Hair follicle dermal papilla cell (primary cell): ENCODE measurements at places on chromosomes 7 and 10. TPM values are rescaled to one million over a fixed set of nuclear protein-coding genes. Genes with fewer than 3 reads are reported as not detected.

Gene HMX2
- total RNA-seq: not detected in 2 replicates

Gene RBP4
- 0.85 TPM in 1 of 2 replicates, not detected in the other for total RNA-seq

Gene GIMAP4
- not detected in 2 replicates for total RNA-seq

Gene MRC1
- under 0.01 TPM in 1 of 2 replicates, not detected in the other for total RNA-seq

Gene ANKRD30A
- total RNA-seq: not detected in 2 replicates

Gene CD36
- 7.5 and 8.9 TPM in 2 replicates for total RNA-seq

Gene TSC22D4
- total RNA-seq: 28.4 and 31.6 TPM in 2 replicates

Gene ENTPD7
- 43.5 and 52.9 TPM in 2 replicates for total RNA-seq

Gene ZCCHC24
- total RNA-seq: 101 and 106 TPM in 2 replicates

Gene PCLO
- total RNA-seq: 0.12 and 0.32 TPM in 2 replicates

Gene TEX36
- total RNA-seq: 0.24 and 0.32 TPM in 2 replicates

Gene DEPP1
- total RNA-seq: 24.9 and 35.7 TPM in 2 replicates
